ENCODE measurements at places on chromosomes 2 and 18. TPM values are rescaled to one million over a fixed set of nuclear protein-coding genes. Genes with fewer than 3 reads are reported as not detected.

DNA sequence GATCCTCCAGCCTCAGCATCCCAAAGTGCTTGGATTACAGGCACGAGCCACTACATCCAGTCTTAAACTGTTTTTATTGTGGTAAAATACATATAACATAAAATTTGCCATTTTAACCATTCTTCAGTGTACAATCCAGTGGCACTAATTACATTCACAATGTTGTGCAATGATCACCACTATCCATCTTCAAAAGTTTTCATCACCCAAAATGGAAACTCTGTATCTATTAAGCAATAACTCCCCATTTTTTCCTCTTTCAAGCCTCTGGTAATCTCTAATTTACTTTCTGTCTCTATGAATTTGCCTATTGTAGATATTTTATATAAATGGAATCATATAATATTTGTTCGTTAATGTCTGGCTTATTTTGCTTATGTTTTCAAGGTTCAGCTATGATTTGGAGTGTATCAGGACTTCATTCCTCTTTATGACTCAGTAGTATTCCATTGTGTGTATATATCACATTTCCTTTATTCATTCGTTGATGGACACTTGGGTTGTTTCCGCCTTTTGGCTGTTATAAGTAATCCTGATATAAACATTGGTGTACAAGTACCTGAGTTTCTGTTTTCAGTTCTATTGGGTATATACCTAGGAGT is 71.8 kb downstream of the GFPT1 start:
- no peak for DNase-seq

DNA sequence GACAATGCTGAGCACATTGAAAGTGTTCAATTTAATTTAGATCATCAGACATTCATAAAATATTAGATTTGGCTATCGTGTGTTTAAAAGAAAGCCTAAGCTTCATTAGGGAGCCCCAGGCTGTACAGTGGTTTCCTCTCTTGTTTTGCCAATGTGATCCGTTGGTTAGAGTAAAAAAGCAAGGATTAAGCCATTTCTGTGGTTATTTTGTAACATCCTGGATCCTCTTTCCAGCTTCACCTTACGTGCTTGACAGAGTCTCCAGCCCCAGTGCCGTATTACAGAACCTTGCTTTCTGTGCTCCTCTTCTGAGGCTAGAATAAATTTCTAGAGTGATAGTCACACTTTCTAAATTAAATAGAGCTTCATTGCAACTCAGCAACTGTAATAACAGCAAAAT is 289.3 kb upstream of the LINC00305 start:
- DNase-seq, result no peak

- no peak for DNase-seq
Measured at GRCh38 chr2:99504844-99505584, 15.2 kb upstream of the REV1 start.

GRCh38 chr2:105344704-105345345 is 7.5 kb downstream of the C2orf49 start:
- no peak for DNase-seq

BBS5 gene
- total RNA-seq, result 13.5 TPM

All from sciatic nerve (tissue), 2 donors.